Stimulated activated CD8-positive, alpha-beta memory T cell treated with anti-CD3 and anti-CD28 coated beads, Interleukin-2, amount 100 ng/mL, for 1 hour (primary cell): ENCODE measurements at places on chromosomes 12 and 14.

DNA sequence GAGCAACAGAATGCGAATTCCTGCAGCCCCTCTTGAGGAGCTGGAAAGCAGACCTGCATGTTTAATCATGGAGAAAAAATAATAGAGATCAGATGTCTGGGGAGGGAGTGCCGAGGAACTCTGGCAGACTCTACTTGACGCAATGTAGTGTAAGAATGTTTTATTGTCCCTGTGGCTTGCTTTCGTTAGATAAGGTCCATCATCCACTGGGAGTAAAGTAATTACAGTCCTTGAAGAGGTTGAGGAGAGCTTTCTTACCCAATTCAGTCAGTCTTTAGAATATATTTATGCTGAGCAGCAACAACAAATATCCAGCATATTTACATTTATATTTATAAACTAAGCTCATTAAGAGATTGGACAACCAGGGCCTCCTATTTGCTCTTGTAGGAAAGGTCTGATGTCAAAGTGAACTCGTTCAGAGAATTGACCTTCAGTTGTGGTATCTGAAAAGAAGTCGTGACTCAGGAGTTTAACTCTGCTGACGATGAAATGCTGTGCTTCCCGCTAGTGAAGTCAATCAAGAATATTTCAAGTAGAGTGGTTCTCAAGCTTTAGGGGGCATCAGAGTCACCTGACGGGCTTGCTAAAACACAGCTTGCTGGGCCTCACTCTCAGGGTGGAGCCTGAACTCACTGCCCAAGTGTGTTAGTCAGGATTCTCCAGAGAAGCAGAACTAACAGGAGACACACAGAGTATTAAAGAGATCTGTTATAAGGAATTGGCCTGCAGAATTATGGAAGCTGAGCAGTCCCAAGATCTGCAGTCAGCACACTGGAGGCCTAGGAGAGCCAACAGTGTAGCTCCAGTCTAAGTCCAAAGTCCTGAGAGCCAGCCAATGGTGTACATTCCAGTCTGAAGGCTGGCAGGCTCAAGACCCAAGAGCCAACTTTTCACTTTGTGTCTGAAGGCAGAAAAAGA lies 139.3 kb upstream of the LMNTD1 start:
- DNase-seq = no peak

DNA sequence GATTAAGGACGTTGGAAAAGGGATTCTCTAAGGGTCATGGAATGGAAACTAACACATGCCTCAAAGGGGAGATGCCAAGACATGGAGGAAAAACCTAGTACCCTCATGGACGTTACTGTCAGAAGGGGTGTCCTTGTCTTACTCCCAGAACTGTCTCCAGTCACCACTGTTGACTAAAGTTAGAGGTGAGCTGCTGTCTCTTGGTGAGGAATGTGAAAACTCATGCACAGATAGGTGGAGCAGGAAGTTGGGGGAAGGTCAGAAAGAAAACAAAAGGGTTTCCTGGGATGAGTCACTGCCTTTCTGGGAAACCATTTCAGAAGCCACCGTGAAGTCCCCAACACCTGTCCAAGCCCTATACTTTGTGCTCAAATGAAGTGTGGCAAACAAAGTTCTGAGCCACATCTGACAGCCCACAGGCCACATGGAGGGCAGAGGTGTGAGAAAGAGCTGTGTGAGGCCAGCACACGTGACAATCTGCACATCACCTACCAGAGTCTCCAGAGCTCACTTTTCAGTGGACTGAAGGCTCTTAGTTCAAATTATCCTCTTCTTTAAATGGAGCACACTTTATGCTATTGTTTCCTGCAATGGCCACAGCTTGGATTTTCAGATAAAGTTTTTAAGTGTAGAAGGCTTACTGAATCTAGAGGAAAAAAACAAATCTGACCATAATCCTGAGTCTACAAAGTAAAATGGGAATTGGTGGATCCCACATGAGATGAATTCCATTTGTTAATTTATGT lies 92.9 kb upstream of the EGLN3 start:
- peak; percentile 12 for DNase-seq

DNA sequence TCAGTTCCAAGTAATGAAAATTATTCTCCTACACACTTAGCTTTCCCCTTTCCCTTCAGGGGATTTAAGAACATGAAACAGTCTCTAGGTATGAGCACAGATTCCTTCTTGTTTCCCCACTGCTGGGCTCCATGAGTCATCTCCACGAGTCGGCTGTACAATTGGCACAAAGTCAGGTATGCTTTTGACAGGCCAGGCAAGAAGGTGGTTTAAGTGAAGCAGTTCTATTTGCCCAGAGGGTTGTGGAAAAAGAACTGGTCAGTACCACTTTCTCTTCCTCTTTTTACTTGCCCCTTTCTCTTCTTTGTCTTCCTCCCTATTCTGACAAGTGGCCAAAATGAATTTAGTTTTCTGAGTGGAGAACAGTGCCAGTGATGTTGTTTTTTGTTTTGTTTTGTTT lies 16.3 kb downstream of the DYNC1H1 start:
- no peak for DNase-seq

DNA sequence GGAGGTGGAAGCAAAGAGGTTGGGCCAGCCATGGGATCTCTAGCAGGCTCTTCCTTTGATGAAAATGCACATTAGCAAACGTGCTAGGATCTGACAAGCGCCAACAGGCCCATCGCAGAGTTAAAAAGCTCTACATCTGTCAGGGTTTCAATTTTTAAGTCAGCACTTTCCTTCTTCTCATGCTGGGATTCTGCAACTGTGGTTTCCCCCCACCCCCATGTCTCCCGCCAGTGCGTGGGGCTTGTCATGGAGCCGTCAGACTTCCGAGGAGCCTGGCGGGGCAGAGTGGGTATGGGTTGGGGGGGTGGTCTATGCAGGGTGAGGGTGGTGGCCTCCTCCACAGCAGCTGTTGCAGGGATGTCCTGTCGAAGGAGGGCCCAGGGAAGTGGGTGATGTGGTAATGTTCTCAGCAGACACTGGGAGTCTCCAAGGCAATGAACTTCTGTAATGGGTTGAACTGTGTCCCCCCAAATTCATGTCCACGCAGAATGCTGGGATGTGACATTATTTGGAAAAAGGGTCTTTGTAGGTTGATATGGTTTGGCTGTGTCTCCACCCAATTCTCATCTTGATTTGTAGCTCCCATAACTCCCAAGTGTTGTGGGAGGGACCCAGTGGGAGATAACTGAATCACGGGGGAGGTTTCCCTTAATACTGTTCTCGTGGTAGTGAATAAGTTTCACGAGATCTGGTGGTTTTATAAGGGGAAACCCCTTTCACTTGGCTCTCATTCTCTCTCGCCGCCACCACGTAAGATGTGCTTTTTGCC lies 115.2 kb upstream of the MAP1LC3B2 start:
- no peak for DNase-seq

DNA sequence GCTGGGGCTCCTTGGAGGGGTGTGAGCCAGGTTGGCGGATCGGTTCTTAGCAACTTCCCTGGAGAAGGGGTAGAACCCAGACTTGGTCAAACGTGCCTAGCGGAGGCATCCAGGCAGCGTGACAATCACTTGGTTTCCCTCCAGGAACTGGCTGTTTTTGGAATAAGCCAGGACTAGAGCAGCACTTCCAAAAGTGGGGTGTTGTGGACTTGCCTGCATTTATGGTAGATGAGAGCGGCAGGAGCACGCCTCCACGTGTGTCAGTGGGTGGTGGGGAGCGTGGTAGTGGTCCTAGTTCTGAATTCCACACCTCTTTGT lies 2.8 kb downstream of the PRMT8 start:
- DNase-seq = no peak

- DNase-seq = no peak
Observed at GRCh38 chr12:24697769-24698168, 251.1 kb downstream of the BCAT1 start.
